SJSA1 (cell line): ENCODE measurements at places on chromosomes 5 and 9.
A peak's percentile ranks its signal among the peaks of the same experiment; 100 is the strongest.

DNA sequence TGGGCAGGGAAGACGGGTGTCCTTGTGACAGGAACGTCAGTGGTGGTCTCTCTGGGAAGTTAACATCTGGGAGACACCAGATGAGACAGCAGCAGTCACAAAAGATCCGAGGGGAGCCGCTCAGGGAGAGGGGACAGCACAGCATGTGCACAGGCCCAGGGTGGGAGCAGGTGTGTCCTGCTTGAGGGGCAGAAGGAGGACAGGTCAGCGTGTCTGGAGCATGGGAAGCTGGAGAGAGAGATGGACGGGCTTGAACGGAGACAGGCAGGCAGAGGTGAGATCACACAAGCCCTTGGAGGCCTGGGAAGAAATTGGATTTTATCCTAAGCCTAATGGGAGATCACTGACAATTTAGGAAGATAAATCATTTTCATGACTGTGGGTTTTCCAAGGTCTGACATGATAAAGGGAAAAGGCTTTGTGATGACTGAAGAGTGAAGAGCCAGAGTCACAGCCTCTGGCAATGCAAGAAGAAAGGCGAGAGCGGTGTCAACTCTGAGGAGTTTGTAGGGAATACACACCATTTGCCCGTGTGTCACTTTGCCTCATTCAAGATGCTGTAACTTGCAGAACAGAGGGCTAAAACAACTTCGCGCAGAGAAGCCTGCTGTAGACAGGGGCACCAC is 88.3 kb downstream of the FSTL4 start:
- DNase-seq: peak; percentile 41

- DNase-seq: no peak
Observed at GRCh38 chr9:105053209-105053652, 125.3 kb upstream of the ABCA1 start.

- no peak for DNase-seq
Observed at GRCh38 chr9:135146766-135147473, 59.5 kb downstream of the OLFM1 start.

GRCh38 chr5:102737805-102738469 is 17.2 kb upstream of the PAM start:
- no peak for DNase-seq

GRCh38 chr9:36815023-36815422 is 219.0 kb downstream of the PAX5 start:
- no peak for DNase-seq

GRCh38 chr9:87501806-87502205 is 4.1 kb downstream of the DAPK1 start:
- DNase-seq: no peak

DNA sequence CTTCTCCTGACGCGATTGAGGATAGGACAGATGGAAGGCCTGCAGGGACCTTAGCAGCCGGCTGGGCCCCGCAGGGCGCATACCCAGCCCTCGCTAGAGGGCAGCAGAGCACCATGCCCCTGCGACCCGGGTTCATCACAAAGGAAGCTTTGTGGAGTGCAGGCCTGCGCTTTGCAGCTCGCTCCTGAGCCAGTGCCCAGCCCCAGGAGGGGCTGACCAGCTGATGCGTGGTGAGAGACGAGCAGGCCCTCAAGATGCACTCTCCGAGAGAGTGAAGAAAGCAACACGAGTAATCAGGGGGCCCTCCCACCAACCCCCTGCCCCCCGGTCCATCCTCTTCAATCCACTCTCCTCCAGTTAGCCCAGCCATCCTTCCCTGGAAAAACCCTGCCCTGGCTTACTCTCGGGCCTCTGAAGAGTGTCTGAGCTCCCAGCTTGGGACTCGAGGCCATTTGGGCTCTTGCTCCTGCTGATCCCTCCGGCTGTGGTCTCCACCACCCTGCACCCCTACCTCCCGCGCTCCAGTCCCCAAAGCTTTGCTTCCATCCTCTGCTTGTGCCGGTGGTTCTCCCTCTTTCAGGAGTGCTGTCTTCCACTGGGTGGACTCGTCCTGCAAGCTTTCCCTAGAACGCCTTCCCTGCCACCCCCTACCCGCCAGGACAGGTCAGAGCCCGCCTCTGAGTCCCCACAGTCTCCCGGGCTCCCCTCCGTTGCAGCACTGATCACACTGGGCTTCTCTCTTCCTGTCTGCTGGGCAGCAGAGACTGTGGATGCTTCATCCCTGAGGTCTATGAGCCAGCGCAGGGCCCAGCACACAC is 9.1 kb upstream of the KIF12 start:
- DNase-seq: peak; percentile 50

DNA sequence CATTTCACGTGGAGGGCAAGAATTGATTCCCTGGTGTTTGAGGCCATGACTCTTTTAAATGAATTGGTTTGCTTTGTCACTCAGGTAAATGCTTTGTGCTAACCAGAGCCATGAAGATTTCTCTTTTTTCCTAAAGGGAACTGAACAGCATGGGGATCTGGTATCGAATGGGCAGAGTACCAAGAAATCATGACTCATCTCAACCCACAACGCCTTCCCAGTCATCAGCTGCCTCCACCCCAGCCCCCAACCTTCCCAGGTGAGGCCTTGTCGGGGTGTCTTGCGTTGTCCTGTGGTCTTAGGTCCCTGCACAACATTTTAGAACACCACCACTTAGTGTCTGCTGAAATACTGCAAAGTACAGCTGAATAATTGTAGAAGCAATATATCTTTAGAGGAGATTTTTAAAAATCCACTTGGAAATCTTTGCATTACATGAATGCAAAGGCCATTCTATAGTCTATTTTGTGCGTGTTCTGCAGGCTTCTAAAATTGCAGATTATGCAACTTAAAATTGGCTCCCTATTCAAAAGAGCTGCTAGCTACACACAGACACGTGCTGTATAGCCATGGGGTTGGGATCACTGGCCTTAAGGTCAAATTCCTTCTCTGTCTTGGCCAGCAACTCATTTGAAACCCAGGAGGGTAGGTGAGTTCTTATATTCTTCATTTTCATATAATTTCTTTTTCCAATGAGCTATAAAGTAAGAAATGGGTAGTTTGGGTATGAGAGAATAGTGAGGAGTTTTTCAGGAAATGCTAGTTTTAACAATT is 69.0 kb downstream of the MVB12B start:
- no peak for DNase-seq

DNA sequence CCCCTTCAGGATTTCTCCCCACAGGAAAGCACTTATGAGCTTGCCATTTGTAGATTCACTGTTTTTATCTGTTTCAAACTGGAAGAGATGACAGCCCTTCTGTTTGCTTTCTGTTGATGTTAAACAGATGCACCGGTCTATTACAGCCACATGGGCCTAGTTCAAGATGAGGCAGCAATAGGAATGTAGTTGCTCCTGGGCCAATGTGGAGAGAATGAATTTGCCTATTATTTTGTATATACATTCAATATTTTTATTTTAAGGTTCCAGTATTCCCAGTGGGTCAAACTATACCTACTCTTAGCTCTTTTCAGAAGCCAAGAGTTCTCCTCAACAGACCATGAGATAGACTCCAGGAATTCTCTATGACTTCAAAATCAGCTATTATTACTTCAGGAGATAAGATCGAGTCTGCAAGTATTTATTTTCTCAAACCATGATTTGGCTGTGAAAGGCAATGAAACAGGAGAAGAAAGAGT is 461.6 kb downstream of the RASEF start:
- DNase-seq: no peak

- DNase-seq: peak; percentile 47
Observed at GRCh38 chr5:118791926-118792734, 196.2 kb downstream of the DTWD2 start.

- no peak for DNase-seq
Observed at GRCh38 chr9:135065151-135065550, 22.3 kb upstream of the OLFM1 start.

DNA sequence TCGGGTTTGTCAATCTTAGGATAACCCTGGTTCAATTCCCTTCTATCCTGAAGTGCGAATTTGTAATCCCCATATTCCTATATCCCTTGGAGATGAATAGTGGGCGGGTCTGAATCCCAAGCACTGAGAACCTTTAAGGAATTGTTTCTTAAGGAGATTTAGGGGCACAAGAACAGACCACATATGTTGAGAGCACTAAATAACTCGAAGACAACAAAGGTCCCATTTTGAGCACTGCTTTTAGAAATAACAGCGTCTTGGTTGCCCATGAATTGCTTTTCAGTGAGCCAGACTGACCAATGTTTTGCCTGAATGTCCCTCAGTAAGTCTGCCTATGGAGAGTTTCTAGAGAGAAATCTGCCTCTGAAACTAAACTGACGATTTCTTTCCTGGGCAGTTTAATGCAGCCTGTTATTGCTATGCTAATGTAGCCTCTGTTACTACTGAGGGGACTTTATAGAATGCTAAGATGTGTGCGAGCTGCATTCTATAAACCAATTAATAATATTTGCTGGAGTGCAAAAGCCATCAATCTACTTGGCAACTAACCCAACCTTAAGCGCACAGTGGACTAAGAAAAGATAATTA is 445.0 kb upstream of the DMAC1 start:
- DNase-seq: no peak

GRCh38 chr5:7250004-7250403 is 145.9 kb upstream of the ADCY2 start:
- DNase-seq: no peak

- DNase-seq: peak; percentile 84
Observed at GRCh38 chr5:133220851-133221674, 169.2 kb downstream of the HSPA4 start.

DNA sequence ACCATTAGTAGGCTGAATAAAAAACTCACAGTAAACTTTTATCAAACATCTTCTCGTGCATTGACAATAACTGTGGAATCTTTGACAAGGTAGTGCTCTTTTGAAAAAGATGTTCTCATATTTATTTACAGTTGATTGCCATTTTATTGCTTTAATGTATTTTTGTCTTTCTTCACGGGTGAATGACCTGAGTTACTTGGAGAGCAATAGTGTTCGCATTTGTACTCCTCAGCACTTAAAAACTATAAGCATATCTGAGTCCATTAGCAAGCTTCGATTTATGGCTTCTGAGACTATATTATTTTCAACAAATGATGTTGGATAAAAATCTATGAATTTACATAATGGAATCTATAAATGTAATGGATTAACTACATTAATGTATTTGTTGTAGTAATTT is 1012.3 kb downstream of the CDH9 start:
- DNase-seq: no peak
